ENCODE measurements at places on chromosomes 4 and X. TPM values are rescaled to one million over a fixed set of nuclear protein-coding genes. Genes with fewer than 3 reads are reported as not detected.

Gene DRP2
- total RNA-seq: under 0.01 TPM

Gene VEGFD
- 1.00 TPM for total RNA-seq

Gene DCX
- total RNA-seq: 2.5 TPM

Gene DDX53
- total RNA-seq: not detected

Gene SYN1
- total RNA-seq: 0.36 TPM

Measured in melanocyte of skin (primary cell).